ENCODE measurements at places on chromosomes 2 and 18.

DNA sequence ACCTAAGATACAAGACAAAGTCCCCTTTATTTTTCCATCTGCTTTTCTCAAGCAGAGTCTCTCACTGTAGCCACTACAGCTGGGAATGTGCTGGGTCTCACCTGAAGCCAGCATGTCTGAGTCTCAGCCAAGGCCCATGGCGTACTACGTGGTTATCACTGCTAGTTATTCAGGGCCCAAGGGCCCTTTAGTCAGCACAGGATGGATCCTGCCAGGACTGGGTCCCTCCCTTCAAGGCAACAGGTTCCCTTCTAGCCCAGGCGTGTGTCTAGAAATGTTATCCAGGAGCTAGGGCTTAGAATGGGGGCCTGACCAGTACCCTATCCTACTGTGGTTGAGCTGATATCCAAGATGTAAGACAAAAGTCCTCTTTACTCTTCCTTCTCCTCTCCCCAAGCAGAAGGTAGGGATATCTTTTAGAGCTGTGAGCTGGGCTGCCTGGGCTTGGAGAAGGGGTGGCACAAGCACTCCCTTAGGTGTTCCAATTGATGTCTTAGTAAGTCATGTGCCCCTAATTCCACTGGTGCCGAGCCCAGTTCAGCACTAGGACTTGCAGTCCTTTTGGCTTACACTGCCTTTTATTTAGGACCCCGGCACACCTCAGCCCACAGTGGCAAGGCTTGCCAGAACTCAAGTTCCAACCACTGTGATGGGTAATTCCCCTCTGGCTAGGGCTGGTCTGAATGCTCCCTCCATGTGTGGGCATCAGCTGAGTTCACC is 17.7 kb downstream of the VPS54 start:
- DNase-seq = no peak

- no peak for DNase-seq
Observed at GRCh38 chr2:24511894-24512293, 20.8 kb downstream of the NCOA1 start.

DNA sequence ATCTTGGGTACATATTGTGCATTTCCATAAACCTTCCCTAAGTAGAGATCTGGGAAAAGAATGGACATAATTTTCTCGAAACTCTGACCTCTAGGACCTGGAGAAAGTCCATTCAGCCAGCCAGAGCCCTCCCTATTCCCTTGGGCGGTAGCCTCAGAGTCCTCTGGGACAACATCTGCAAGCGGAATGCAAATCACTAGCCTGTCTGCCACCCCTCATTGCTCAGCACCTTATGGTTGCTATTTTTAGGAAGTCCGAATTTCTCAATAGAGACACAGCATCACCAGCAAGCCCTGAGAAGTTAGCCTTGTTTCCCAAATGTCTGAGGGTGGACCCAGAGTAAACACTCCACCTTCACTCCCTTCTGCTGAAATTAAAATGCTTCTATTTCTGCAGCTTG is 17.6 kb upstream of the CD28 start:
- DNase-seq = no peak

- no peak for DNase-seq
Observed at GRCh38 chr2:136395582-136395981, 277.6 kb upstream of the CXCR4 start.

- peak; percentile 80 for DNase-seq
Observed at GRCh38 chr2:100610381-100610831, 47.6 kb downstream of the PDCL3 start.

GRCh38 chr2:241924069-241924908 is 54.8 kb downstream of the RTP5 start:
- peak; percentile 6 for DNase-seq

- DNase-seq = no peak
Observed at GRCh38 chr2:240156435-240157146, 16.1 kb upstream of the OTOS start.

- no peak for DNase-seq
Observed at GRCh38 chr18:47632970-47633635, 297.4 kb downstream of the SMAD2 start.

DNA sequence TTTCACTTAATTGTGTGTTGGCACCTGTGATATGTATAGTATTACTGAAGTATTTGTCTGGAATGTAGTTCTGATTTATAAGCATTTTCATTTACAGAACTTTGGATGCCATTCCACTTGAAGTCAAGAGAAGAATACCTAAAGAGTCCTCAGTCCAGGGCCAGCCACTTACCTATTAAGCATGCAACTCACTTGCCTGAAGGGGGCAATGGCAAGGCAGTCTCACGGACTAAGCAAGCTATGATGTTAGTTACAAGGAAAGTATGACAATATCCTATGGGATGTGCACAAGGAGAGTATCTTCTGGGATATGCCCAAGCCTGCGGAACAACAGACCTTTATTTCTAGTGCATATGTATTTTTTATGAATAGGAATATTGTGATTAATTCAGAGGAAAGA is 369.4 kb upstream of the GCFC2 start:
- DNase-seq = no peak

GRCh38 chr2:120441351-120441700 is 95.4 kb downstream of the INHBB start:
- no peak for DNase-seq
